Esophagus squamous epithelium (tissue), 5 donors: ENCODE measurements at places on chromosomes 3 and 15. TPM values are rescaled to one million over a fixed set of nuclear protein-coding genes. Genes with fewer than 3 reads are reported as not detected.

DNA sequence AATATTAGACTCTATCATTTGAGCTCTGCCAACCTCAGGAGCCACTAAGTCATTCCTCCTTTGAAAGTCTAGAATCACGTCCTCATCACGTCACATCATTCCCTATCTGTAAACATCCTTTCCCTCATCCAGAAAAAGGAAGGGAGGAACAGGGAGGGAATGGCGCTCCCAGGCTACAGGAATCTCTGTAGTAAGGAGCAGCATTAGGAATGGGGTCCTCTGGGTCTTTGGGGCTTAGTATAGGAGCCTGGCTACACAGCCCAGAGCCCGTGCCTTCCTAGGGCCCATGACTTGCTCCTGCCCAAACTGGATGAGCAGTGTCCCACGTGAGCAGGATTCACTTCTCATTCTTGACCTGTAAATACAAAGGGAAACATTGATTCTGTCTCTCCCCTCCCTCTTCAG is 1.6 kb downstream of the TAGLN3 start:
- no peak overlapping the region for H3K27ac ChIP-seq
- no peak for DNase-seq
- H3K4me1 ChIP-seq, result peaks cover 10% of the 10 kb centered on the region
- H3K36me3 ChIP-seq, result no peaks in the 10 kb centered on the region
- no peaks in the 10 kb centered on the region for H3K27me3 ChIP-seq

DNA sequence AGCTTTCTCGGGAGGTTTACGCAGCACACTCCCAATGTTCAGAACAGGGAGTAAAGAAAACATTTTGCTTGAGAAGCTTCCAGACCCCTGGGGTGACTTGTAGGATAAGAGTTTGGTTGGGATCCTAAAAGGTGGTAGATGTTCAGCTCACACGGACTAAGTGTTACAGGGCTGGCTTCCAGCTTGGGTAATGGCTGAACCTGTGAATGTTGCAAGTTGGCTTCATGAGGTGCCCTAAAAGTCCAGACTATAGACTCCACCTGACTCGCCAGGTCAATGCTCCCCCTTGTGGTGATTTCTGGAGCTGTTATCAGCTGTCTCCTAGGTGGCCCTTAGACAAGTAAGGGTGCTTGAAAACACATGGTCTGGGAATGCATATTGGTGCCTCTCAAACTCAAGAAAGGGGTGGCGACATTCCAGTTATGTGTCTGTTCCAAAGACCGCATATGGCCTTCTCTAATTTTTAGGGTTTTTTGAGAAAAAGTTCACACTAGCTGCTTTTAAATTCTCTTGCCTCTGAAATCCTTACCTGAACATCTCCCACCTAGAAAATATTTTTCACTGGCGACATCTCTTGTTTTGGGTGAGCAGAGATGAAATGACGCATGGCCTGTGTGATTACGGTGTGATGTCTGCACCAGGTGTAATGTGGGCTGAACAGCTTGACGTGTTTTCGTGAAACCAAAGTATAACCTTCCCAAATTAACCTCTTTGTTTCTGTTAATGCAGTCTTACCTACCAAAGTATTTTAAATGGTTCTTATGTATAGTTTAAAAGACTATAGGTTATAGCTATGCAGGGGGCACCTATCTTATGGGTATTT is 175.7 kb upstream of the KBTBD8 start:
- DNase-seq, result no peak
- no peaks in the 10 kb centered on the region for H3K4me1 ChIP-seq
- H3K4me3 ChIP-seq, result no peak overlapping the region
- no peaks in the 10 kb centered on the region for H3K27me3 ChIP-seq
- H3K27ac ChIP-seq, result no peak overlapping the region

GRCh38 chr3:70982284-70982683 is 601.2 kb downstream of the FOXP1 start:
- peak overlapping the region; percentile 81 for H3K27ac ChIP-seq
- no peaks in the 10 kb centered on the region for H3K27me3 ChIP-seq
- H3K4me1 ChIP-seq, result peaks cover 69% of the 10 kb centered on the region

DNA sequence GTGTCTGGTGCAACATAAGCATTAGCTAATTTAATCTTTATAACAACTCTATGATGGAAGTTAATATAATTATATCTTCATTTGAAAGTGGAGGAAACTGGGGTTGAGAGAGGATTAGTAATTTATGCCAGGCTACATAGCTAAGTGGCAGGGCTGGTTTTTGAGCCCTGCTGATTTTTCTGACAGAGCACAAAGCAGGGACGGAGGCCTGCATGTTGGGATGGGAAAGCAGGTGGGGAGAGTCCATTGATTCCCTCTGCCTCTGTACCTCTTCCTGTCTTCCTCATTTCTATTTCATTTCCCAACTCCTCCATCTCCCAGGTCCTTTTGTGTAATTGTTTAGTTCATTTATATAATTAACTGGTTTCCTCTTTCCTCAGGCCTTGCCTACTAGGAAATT is 251.6 kb upstream of the ZPLD1 start:
- no peak for DNase-seq
- no peak overlapping the region for H3K4me3 ChIP-seq
- no peak overlapping the region for H3K27ac ChIP-seq
- no peaks in the 10 kb centered on the region for H3K36me3 ChIP-seq
- H3K27me3 ChIP-seq, result no peaks in the 10 kb centered on the region

The ERICH6 gene
- total RNA-seq, result not detected

- H3K36me3 ChIP-seq, result no peaks in the 10 kb centered on the region
- no peak overlapping the region for H3K27ac ChIP-seq
- DNase-seq, result no peak
- no peak overlapping the region for H3K4me3 ChIP-seq
These were observed 15.2 kb downstream of the ITPR1 start for GRCh38 chr3:4508048-4508981.

GRCh38 chr15:63495343-63495742 is 9.1 kb upstream of the USP3 start:
- no peaks in the 10 kb centered on the region for H3K36me3 ChIP-seq
- DNase-seq, result no peak
- H3K27me3 ChIP-seq, result no peaks in the 10 kb centered on the region
- H3K4me1 ChIP-seq, result no peaks in the 10 kb centered on the region
- no peak overlapping the region for H3K4me3 ChIP-seq

- no peak overlapping the region for H3K27ac ChIP-seq
- H3K27me3 ChIP-seq, result no peaks in the 10 kb centered on the region
- no peak for DNase-seq
These were observed 141.5 kb downstream of the CADM2 start for GRCh38 chr3:85100316-85100715.

DNA sequence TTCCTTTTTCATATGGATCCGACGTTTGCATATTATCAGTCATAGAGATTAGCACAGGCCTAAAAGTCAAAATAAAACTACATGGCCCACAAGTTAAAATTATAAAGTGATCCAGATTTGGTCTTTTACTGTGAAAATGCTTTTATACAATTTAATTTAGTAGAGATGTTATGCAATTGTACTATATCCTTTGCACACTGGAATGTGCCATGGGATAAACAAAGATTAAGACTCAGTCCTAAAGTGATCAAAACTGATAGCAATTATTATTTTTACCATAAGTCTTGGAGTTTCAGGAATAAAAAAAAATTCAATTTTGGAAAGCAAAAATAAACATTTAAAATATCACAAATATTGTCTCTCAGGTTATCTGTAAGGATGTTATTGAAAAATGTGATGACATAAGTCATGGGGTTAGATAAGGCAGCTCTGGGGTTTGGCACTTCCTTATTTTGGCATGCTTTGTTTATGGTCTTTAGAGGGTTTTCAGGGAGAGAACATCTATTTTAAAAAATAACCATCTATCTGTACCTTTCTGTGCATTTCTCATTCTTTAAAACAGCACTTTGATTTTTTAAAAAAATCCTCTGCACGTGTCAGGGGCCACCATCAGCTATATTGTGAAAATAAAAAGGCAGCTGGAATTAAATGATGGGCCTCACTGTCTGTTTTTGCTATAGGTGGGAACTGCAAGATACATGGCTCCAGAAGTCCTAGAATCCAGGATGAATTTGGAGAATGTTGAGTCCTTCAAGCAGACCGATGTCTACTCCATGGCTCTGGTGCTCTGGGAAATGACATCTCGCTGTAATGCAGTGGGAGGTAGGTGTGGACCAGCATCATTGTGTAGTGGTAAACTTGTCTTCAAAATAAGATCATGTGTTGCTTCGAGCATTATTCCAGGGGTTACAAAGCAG is 67.3 kb downstream of the TGFBR2 start:
- no peaks in the 10 kb centered on the region for H3K36me3 ChIP-seq
- no peak for DNase-seq
- no peak overlapping the region for H3K27ac ChIP-seq
- no peak overlapping the region for H3K4me3 ChIP-seq
- no peaks in the 10 kb centered on the region for H3K4me1 ChIP-seq

GRCh38 chr3:27293939-27294338 is 75.2 kb downstream of the NEK10 start:
- peak overlapping the region; percentile 7 for H3K27ac ChIP-seq
- H3K36me3 ChIP-seq, result no peaks in the 10 kb centered on the region
- H3K27me3 ChIP-seq, result no peaks in the 10 kb centered on the region
- H3K4me3 ChIP-seq, result no peak overlapping the region
- DNase-seq, result no peak

DNA sequence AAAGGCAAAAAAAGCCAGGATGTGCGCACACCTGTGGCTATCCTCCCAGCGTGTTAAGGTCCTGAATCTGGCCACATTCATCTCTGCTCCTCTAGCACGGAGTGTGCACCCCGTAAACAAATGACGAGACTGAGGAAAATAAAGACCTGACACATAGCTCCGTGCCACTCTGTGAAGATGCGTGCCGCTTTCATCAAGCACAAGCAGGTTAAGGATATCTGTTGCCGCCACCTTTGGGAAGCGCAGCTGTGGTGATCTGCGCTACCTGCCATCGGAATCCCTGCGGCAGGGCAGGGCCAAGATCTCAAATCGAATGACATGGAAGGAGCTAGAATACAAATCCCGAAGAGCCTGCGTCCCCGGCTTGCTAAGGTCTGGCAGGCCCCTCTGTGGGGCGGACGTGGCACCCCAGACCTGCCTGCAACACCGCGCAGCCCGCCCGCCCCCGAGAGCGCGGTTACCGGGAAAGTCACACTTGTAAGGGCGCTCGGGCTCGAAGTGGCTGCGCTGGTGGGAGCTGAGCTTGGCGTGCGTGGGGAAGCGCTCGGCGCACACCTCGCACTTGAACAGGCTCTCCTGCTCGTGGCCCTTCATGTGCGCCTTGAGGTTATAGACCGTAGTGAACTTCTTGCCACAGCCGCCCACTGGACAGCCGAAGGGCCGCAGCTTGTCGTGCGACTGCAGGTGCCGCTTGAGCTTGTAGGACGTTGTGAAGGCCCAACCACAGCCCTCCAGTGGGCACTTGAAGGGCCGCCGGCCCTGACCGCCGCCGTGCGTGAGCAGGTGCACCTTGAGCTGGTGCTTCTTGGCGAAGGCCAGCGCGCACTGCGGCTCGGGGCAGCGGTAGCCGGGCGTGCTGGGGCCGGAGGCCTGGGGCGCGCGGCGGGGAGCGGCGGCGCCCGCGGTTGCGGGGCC is 936 bp downstream of the ZXDC start:
- H3K27me3 ChIP-seq, result no peaks in the 10 kb centered on the region
- peak overlapping the region; percentile 99 for H3K27ac ChIP-seq
- H3K36me3 ChIP-seq, result peaks cover 21% of the 10 kb centered on the region
- H3K4me1 ChIP-seq, result peaks cover 35% of the 10 kb centered on the region
- H3K4me3 ChIP-seq, result peak overlapping the region; percentile 68

DNA sequence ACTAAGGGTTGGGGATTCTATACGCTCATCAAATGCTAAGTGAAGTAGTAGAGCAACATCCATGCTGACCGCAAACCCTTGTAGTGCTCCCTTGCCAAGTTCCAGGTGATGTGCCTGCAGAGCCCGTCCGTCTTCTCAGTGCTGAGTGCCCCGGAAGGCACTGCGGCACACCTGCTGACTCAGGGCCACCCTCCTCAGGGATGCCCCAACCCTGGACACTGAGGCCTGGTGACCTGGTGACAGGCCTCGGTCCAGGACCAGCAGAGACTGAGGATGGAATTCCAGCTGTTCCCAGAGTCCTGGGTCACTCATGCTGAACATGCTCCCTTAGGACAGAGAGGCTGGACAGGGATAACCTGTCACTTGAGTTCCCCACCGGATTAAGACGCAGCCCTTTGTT is 422.5 kb downstream of the OCA2 start:
- no peaks in the 10 kb centered on the region for H3K36me3 ChIP-seq
- H3K27me3 ChIP-seq, result no peaks in the 10 kb centered on the region
- no peak for DNase-seq
- no peaks in the 10 kb centered on the region for H3K4me1 ChIP-seq
- no peak overlapping the region for H3K27ac ChIP-seq

DNA sequence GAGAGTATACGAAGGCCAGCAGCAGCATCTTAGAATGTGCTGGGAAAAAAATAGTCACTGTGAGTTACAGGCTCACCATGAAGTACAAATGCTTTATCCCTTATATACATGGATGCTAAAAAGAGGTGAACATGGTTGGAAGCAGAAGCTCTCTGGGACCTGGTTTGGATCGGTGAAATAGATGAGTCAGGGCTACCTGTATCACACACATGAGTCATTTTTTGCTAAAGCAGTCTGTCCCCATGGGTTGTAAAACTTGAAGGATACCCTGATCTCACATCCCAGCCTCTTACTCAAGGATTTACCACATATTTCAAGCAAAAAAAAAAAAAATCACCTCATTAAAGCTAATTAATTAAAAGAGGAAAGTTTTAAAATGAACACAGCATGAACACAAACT is 6.9 kb upstream of the SERPINI2 start:
- DNase-seq, result no peak
- no peak overlapping the region for H3K27ac ChIP-seq
- H3K4me1 ChIP-seq, result no peaks in the 10 kb centered on the region
- no peaks in the 10 kb centered on the region for H3K36me3 ChIP-seq

The MUSTN1 gene
- 15.7 TPM for total RNA-seq

DNA sequence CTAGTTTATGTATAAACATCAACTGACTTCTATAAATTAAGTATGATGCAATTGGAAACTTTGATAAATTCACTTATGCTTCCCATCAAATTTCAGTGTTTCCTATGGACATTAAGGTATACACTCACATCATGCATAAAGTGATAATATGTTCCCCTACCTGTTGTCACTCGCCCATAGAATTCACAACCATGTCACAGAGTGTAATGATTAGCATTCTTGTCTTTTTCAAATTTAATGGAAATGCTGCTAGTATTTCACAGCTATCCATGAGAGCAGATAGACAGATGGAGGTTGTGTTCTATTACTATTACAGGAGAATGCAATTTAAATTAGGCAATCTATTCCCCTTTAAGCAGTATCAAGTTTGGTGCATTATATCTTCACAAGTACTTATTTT is 984 bp downstream of the PLSCR4 start:
- peak overlapping the region; percentile 86 for H3K27ac ChIP-seq
- peaks cover 42% of the 10 kb centered on the region for H3K4me1 ChIP-seq
- peak overlapping the region; percentile 82 for H3K4me3 ChIP-seq
- no peaks in the 10 kb centered on the region for H3K27me3 ChIP-seq
- DNase-seq, result no peak

The RPSA gene
- 1,687 TPM for total RNA-seq

The ALDH1A2 gene
- total RNA-seq, result 3.4 TPM

The SLC28A2 gene
- total RNA-seq, result not detected

- no peak overlapping the region for H3K4me3 ChIP-seq
- peaks cover 76% of the 10 kb centered on the region for H3K36me3 ChIP-seq
- peaks cover 23% of the 10 kb centered on the region for H3K4me1 ChIP-seq
- no peak for DNase-seq
- no peak overlapping the region for H3K27ac ChIP-seq
These were observed 6.4 kb downstream of the OPA1 start for GRCh38 chr3:193599393-193599792.
